ENCODE measurements at places on chromosomes 16 and 17.

DNA sequence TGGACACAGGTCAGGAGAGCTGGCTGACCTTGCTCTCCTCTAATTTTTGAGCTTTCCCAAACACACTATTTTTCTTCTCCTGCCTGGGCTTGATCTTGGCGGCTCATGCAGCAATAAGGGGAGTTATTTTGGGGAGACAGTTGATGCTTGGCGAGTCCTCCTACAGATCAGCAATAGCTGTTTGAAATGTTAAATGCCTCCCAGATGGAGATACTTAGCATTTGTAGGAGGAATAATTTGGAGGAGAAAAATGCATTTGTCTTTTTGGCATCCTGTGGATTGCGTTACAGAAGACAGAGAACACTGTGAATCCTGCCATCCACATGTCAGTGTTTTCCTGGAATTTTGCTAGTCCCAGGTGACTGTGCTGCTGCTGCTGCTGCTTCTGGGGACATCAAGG lies 328.0 kb upstream of the XYLT1 start:
- DNase-seq: no peak

- DNase-seq: peak; percentile 69
Observed at GRCh38 chr17:77734371-77735080, 224.0 kb upstream of the TNRC6C start.

DNA sequence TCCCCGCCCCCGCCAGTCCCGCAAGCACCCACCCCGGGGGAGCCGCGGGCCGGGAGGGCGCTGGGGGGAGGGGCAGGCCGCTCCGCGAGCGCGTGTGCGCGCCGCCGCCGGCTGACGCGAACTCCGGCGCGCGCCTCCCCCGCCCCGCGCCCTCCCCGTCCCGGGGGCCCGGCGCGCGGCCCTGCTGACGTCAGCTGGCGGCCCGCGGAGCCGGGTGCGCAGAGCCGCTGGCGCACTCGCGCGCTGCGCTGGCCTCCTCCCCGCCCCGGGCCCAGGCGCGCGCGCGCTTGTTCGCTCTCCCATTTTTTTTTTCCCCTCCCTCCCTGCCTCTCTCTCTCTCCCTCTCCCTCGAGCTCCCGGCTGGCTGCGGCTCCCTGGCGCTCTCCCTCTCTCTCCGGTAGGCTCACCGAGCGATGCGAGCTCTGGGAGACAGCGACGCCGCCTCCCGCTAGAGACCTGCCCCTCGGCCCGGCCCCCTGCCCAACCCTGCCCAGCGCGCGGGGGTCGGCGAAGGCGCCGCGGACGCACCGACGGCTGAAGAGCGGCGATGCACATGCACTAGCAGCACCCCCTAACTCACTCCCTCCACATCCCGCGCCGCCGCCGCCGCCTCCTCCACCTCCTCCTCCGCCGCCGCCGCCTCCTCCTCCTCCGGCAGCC lies at the start of gene GNAO1:
TSS of gene GNAO1 (plus strand) at position 334 of the 660 bp plus-strand sequence. CDS start 747 bp downstream, outside the sequence.
- DNase-seq: no peak

DNA sequence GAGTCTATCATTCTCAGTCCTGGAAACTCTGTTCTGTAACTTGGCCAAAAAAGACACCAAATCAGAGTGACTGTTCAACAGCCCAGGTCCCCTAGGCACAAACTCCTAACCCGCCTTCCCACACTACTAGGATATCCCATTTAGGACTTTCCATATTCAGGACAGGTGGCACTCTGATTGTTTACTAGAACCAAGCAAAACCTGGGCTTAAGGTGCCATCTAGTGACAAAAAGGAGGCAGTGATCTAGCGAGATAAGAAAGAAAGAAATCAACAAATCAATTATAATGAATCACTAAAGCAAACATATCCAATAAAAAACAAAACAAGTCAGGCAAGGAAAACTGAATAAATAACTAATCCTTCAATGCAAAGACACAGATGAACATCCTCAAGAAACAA lies 203.9 kb downstream of the CEP112 start:
- DNase-seq: no peak

DNA sequence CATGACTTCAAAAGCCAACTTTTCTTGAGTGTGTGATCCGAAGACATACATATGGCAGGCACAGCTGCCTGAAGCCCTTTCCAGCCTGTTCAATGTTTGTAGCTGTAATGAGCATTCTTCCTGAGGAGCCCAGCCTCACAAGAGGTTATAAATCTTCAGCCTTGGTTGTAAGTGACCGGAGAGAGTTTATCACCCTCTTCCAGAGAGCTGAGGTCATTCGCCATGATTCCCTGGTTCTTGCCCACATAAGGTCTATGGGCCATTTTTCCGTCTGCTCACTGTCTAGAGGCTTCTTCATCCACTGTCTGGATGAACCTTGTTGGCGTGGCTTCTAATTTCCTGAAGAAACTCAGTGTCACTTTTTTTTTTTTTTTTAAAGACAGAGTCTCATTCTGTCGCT lies 9.7 kb upstream of the CSF3 start:
- no peak for DNase-seq

- no peak for DNase-seq
Observed at GRCh38 chr17:2264067-2264860, 39.3 kb downstream of the SMG6 start.

DNA sequence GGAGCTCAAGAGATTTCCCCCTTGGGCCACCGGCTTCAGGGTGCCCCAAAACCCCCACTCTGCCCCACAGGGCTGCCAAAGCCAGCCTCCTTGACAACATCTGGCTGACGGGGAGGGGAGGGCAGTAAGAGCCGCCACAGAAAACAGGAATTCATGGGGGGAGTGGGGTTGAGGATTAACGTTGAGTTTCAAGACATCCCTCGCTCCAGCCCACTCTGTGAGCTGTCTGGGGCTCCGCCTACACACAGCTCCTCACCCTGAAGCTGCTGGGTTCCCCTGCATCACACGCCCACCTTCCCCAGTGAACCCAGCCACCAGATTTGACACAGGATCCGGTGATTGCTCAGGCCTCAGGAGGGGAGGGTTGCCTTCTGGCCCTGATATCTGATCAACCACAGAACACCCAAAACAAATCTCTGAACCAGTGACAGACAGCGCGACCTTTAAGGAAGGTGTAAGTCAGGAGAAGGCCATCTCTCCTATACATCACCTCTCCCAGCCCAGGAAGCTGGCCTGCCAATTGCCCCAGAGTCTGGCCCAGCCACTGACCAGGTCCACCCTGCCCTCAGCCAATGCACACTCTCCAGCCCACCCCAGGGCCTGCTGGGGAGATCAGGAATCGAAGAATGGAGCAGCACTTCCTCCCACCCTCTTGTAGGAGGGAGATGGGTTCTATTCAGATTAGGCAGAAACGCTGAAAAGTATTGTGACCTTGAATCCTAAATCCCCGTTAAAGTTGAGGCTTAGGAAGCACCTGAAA lies 132.1 kb downstream of the CLEC16A start:
- DNase-seq: no peak

DNA sequence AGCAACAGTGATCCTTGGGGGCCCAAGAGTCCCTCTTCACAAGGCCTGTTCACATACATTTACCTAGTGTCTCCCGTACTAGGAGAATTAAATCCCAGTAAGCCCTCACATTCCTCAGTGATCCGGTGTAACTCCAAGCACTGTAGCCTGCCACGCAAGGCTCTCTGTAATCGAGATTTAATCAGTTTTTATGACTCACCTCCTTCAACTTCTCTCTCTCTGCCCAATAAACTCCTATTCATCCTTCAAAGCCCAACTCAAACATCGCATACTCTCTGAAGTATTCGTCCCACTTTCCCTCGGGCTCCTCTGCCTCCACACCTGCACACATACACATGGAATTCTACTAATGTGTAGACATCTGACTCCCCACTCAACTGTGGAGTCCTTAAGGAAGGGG lies 141.8 kb downstream of the CMIP start:
- no peak for DNase-seq

DNA sequence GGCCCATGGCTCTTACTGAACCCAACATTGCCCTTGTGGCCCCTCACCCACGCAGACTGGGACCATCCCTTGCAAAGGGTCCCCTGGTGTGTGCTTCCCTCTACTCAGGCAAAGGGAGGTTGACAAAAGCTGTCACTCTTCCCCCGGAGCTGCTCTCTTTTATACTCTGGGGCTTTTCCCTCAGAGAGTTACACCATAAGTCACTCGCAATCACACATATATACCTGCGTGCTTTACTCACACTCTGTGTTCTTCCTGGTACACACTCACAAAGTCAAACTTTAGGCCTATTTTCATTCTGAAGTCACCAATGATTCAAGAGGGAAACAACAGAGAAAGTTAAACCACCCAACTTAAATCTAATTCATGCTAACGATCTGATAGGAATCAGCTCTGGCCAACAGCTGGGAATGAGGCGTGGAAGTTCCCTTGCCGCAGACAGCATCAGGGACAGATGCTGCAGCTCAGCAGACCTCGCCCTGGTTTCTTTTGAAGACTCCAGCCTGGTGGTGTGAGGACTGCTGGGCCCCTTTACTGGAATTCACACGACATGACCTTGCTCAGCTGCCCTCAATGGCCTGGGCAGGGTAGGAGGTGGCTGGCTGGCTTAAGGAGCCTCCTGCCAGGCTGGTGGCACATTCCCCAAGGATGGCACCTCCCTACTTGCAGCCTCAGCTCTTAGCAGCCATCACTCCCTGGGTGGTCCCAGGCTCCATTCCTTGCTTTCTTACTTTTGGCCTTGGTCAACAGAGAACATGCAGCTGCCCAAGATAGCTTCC lies 27.3 kb downstream of the HIC1 start:
- no peak for DNase-seq

GRCh38 chr17:70869402-70870085 lies 700.2 kb downstream of the KCNJ2 start:
- DNase-seq: no peak

GRCh38 chr17:52027620-52028295 lies 130.8 kb downstream of the CA10 start:
- no peak for DNase-seq

DNA sequence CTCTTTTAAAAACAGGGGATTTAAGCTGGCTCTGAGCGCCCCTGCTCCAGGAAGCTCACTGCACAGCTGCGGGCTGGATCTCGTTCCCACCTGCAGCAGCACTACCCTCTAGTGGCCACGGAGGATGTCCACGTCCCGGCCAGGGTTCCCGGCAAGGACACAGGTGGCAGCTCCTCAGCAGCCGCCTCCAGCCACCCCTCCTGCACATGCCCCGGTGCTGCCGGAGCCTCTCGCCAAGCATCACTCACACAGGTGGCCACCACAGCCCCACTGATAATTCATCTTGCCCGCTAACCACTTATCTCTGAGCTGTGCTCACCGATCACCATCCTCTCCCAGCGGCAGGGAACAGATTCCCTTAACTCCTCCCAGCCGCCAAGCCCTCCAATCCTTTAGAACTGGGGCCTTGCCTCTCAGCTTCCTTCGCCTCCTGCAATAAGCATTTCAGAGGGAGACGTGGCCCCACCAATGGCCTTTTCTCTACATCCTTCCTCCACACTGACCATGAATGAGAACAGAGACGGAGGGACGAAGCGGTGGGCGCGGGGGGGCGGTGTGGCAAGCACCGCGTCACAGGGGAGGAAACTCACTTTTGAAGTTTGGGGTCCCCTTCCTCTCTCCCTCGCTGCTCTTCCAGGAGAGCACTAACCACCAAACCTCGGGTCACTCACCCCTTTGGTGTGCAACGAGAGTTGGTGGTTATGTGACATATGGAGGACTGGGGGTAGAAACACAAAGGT lies 222.1 kb downstream of the RBFOX3 start:
- peak; percentile 17 for DNase-seq
